ENCODE measurements at places on chromosomes 2 and 18. TPM values are rescaled to one million over a fixed set of nuclear protein-coding genes. Genes with fewer than 3 reads are reported as not detected.

Gene CROCC2
- not detected for total RNA-seq

Gene TSPYL6
- total RNA-seq = not detected

- H3K4me3 ChIP-seq = no peak overlapping the region
- H3K27ac ChIP-seq = no peak overlapping the region
- H3K36me3 ChIP-seq = no peaks in the 10 kb centered on the region
- no peak for DNase-seq
- no peaks in the 10 kb centered on the region for H3K4me1 ChIP-seq
- H3K27me3 ChIP-seq = no peaks in the 10 kb centered on the region
Observed at GRCh38 chr2:159265171-159265576, 21.3 kb downstream of the WDSUB1 start.

DNA sequence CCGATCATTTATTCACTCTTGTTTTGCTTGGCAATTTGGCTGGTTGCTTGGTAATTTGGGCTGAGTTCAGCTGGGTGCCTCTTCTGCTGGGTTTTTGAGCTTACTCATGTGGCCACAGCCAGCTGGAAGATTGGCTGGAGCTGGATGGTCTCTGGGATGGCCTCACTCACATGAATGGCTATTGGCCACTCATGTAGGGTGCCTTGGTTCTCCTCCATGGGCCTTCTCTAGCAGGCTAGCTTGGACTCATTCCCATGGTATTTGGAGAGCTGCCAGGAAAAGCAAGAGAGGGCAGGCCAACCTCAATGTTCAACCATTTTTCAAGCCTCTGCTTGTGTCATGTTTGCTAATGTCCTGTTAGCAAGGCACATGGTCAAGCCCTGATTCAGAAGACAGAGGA, 16.9 kb downstream of the ZAP70 start:
- no peak overlapping the region for H3K27ac ChIP-seq
- no peaks in the 10 kb centered on the region for H3K27me3 ChIP-seq
- no peak for DNase-seq
- no peaks in the 10 kb centered on the region for H3K36me3 ChIP-seq
- H3K4me1 ChIP-seq = no peaks in the 10 kb centered on the region
- H3K4me3 ChIP-seq = no peak overlapping the region

Gene ATP6V1C2
- total RNA-seq = not detected

Gene STPG4
- 6.5 TPM for total RNA-seq

Gene GREB1
- 0.20 TPM for total RNA-seq

GRCh38 chr2:54624591-54625071, 98.8 kb upstream of the EML6 start:
- no peak for DNase-seq
- no peak overlapping the region for H3K27ac ChIP-seq
- no peak overlapping the region for H3K4me3 ChIP-seq
- H3K27me3 ChIP-seq = no peaks in the 10 kb centered on the region
- H3K4me1 ChIP-seq = no peaks in the 10 kb centered on the region
- peaks cover 37% of the 10 kb centered on the region for H3K36me3 ChIP-seq

- no peaks in the 10 kb centered on the region for H3K36me3 ChIP-seq
- peaks cover 7% of the 10 kb centered on the region for H3K4me1 ChIP-seq
- no peaks in the 10 kb centered on the region for H3K27me3 ChIP-seq
- no peak overlapping the region for H3K4me3 ChIP-seq
- no peak overlapping the region for H3K27ac ChIP-seq
Observed at GRCh38 chr2:160459538-160460332, 33.9 kb downstream of the RBMS1 start.

Gene C2orf49
- total RNA-seq = 16.2 TPM

- H3K27me3 ChIP-seq = no peaks in the 10 kb centered on the region
- DNase-seq = no peak
- H3K4me3 ChIP-seq = no peak overlapping the region
- H3K27ac ChIP-seq = no peak overlapping the region
- H3K4me1 ChIP-seq = peaks cover 7% of the 10 kb centered on the region
Observed at GRCh38 chr2:172299741-172300140, 127.6 kb upstream of the ITGA6 start.

Gene C1GALT1C1L
- 4.6 TPM for total RNA-seq

GRCh38 chr18:52723550-52723970, 383.6 kb downstream of the DCC start:
- H3K27ac ChIP-seq = no peak overlapping the region
- no peak for DNase-seq
- H3K4me3 ChIP-seq = no peak overlapping the region
- no peaks in the 10 kb centered on the region for H3K4me1 ChIP-seq

GRCh38 chr18:26926066-26926675, 60.7 kb upstream of the AQP4 start:
- H3K36me3 ChIP-seq = no peaks in the 10 kb centered on the region
- no peak overlapping the region for H3K27ac ChIP-seq
- H3K4me1 ChIP-seq = no peaks in the 10 kb centered on the region

DNA sequence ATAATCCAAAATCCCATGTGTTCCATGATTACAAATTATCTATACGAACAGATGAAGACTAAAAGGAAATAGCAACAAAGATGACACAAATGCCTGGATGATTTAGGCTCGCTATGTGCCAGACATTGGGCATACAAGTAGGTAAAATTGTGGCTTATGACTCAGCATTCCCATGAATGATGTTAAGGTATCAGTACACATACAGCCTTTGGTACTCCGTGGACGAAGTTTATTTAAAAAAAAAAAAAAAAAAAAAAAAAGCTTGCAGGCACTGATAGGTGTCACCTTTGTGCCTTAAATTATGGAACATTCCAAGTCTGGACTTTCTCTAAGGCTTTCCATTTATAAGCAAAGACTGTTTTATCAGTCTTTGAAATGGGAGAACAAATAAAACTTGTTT, 2.7 kb downstream of the CHAC2 start:
- DNase-seq = no peak
- H3K27ac ChIP-seq = no peak overlapping the region
- peaks cover 25% of the 10 kb centered on the region for H3K4me1 ChIP-seq
- H3K36me3 ChIP-seq = peaks cover 7% of the 10 kb centered on the region
- no peak overlapping the region for H3K4me3 ChIP-seq

Gene SULT1C3
- not detected for total RNA-seq

Gene SDC1
- 128 TPM for total RNA-seq

DNA sequence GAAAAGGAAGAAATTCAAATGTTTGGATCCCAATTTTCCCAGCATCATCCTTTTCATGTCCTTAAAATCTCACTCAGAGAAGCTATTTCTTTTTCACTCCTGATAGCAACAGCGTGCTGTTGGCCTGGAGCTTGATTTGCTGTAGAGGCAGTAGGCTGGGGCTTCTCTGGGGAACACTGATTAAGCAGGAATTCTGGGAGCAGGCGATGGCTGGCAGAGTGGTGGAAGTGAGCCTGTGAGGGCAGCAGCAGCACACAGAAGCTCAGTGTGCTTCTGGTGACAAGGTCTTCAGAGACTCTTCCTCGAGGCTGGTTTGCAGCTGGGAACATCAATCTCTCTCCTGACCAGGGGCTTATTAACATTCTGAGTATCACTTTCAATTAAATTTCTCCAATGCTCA, 284.6 kb downstream of the DPP10 start:
- H3K27me3 ChIP-seq = no peaks in the 10 kb centered on the region
- DNase-seq = no peak
- H3K4me3 ChIP-seq = no peak overlapping the region
- H3K4me1 ChIP-seq = no peaks in the 10 kb centered on the region

DNA sequence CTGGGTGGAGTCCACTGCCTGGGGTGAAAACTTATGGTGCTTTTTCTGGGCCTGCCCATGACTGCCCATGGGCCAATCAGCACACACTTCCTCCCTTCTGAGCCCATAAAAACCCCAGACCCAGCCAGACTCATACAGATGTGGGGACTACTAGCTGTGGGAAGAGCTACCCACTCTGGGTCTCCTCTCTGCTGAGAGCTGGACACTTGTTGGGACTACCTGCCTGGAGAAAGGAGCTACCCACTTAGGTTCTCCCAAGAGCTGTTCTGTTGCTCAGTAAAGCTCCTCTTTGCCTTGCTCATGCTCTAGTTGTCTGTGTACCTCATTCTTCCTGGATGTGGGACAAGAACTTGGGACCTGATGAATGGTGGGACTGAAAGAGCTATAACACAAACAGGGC, 119.6 kb upstream of the SLC38A11 start:
- no peaks in the 10 kb centered on the region for H3K36me3 ChIP-seq
- H3K27ac ChIP-seq = no peak overlapping the region
- H3K27me3 ChIP-seq = no peaks in the 10 kb centered on the region
- no peak for DNase-seq
- H3K4me1 ChIP-seq = no peaks in the 10 kb centered on the region

GRCh38 chr2:108786354-108787215, at the start of gene CCDC138:
Gene CCDC138 (plus strand): TSS chr2:108786771. CDS start chr2:108786823, 52 bp downstream.
- peak within 1 kb of the TSS; percentile 36 for H3K27ac ChIP-seq
- H3K4me1 ChIP-seq = peaks cover 21% of the 10 kb centered on the region
- peaks cover 5% of the 10 kb centered on the region for H3K36me3 ChIP-seq
- peak within 1 kb of the TSS; percentile 89 for H3K4me3 ChIP-seq
- no peaks in the 10 kb centered on the region for H3K27me3 ChIP-seq
- peak; percentile 89 for DNase-seq
